Lower leg skin (tissue), 4 donors: ENCODE measurements at places on chromosomes 6 and 20.
A peak's percentile ranks its signal among the peaks of the same experiment; 100 is the strongest.

GRCh38 chr20:21173485-21173884, 47.6 kb downstream of the KIZ start:
- DNase-seq, result no peak

DNA sequence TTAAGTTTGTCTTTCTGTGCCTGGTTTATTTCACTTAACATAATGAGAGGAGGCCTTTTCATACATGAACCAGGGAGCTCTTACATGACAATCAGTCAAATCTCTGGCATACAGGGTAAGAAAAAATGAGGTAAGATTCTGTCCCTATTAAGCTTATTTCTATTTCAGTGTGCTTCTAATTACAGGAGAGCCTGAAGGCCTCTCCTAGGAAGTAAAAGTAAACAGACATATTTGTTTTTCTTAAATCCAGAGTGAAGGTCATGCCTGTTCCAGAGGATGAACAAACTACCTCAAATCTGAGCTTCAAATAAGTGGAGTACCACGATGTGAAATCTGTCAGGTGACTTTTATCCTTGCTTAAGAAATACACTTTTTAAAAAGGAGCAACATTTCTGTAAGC, 72.6 kb downstream of the POPDC3 start:
- DNase-seq, result no peak

DNA sequence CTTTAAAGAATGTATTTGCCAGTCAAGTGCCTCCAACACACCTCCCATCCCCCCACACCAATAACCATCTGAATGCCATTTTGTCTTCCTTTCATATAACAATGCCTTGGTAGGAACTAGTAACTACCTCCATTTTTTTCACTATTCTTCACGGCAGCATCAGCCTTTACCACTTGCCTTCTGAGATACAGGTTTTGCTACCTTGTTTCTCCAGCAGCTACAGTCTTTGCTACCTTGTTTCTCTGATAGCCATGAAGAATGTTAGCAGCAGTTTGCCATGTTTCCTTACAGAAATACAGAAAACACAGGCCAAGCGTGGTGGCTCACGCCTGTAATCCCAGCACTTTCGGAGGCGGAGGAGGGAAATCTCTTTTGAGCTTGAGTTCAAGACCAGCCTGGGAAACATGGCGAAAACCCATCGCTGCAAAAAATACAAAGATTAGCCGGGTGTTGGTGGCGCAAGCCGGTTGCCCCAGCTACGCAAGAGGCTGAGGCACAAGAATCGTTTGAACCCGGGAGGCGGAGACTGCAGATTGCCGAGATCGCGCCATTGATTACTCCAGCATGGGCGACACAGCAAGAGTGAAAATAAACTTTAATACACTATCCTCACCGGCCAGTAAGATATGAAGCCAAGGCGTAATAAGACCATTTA, 100.9 kb downstream of the HFE start:
- DNase-seq, result no peak

GRCh38 chr6:167469101-167469500, 144.2 kb downstream of the TTLL2 start:
- peak; percentile 61 for DNase-seq

- DNase-seq, result no peak
Observed at GRCh38 chr20:59074456-59074855, 31.9 kb upstream of the PRELID3B start.

DNA sequence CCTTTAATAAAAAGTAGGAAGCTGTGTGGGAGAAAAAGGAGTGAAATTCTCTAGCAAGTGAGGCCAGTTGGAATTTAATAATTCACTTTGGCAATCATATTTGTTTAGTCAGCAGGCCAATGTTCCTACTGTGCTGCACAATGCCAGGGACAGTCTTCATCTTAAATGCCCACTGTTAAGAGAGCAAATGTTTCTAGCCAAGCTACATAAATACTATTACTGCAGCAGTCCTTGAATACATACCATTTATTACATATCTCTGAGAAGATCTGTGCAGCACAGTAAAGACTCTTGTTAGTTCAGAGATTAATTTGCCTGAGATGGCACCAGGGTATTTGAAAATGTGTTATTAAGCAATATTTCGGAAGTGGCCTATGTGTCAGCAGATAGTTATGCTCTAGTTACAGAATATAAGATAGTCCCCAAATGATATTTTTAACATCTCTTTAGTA, 105.4 kb downstream of the OGFRL1 start:
- no peak for DNase-seq
